ENCODE measurements at places on chromosomes 6 and 20. TPM values are rescaled to one million over a fixed set of nuclear protein-coding genes. Genes with fewer than 3 reads are reported as not detected.
A peak's percentile ranks its signal among the peaks of the same experiment; 100 is the strongest.

DNA sequence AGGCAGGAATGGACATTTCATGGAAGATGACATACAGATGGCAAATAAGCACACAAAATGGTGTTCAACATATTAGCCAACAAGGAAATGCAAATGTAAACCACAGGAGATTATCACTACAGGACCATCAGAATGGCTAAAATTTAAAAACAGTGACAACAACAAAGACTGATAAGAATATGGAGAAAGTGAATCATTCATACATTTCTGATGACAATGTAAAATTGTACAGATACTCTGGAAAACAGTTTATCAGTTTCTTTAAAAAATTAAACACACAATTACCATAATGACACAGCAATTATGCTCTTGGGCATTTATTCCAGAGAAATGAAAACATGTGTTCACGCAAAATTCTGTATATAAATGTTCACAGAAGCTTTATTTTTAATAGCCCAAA, 105.8 kb upstream of the RUNX2 start:
- no peak overlapping the region for H3K4me3 ChIP-seq
- DNase-seq, result no peak
- H3K4me1 ChIP-seq, result no peaks in the 10 kb centered on the region
- no peak overlapping the region for H3K27ac ChIP-seq
- no peaks in the 10 kb centered on the region for H3K36me3 ChIP-seq

DNA sequence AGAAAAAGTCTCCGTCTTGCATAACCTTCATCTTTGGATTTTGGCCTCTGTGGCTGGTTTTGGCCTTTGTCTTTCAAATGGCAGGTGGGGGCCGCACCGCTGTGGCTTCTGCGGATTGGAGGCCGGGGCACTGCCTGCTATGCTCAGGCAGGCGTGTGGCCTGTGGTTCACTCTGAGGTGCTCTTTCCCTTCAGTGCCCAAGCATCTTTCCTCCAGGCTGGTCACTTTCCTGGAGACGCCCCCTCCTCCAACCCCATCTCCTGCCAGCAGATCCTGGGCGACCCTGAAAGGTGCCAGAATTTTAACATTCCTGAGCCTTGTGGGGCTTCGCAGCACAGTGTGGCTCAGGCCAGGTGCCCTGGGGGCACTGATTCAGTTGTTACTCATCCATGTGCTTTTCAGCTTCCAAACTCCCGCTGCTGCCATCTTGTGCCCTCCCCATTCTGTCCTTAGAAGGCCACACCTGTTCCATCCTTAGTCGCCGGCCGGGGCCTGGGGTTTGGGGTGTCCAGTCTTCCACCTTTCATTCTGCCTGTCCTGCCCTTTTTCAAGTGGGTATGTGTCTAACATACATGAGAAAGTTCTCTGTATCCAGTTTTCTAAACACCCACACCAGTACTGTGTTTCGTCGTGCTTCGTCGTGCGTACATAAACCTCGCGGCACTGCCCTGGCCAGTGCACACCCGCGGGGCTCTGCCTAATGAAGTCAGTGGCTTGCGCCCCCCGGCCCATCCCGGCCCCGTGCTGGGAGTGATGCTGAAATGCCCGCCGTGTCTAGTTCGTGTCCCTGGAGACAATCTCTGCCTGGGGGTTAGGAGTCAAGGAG, 12.1 kb downstream of the SS18L1 start:
- no peaks in the 10 kb centered on the region for H3K4me1 ChIP-seq
- H3K27me3 ChIP-seq, result no peaks in the 10 kb centered on the region
- H3K27ac ChIP-seq, result no peak overlapping the region
- H3K4me3 ChIP-seq, result no peak overlapping the region

DNA sequence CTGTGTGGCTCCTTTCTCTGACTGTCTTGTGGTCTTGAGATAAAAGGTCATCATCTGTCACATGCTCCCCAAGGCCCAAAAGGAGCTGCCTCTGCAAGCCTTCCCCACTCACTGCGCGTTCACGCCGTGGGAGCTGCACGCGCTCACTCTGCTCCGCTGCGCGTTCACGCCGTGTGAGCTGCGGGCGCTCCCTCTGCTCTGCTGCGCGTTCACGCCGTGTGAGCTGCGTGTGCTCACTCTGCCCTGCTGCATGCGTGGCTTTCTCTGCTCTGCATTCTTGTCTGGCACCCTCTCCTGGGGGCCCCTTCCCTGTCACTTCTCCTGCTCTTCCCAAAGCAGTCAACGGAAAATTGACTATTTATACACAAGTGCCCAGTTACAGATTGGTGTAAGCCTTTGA, 42.5 kb downstream of the PSMB1 start:
- no peak overlapping the region for H3K27ac ChIP-seq
- no peak overlapping the region for H3K4me3 ChIP-seq
- H3K36me3 ChIP-seq, result no peaks in the 10 kb centered on the region
- H3K27me3 ChIP-seq, result no peaks in the 10 kb centered on the region

- H3K36me3 ChIP-seq, result peaks cover 69% of the 10 kb centered on the region
- H3K4me3 ChIP-seq, result no peak overlapping the region
- no peaks in the 10 kb centered on the region for H3K4me1 ChIP-seq
- no peak overlapping the region for H3K27ac ChIP-seq
- peak; percentile 33 for DNase-seq
Measured at GRCh38 chr20:38137441-38138037, 27.5 kb downstream of the TGM2 start.

The FHL5 gene
- 0.60 TPM for polyA plus RNA-seq

DNA sequence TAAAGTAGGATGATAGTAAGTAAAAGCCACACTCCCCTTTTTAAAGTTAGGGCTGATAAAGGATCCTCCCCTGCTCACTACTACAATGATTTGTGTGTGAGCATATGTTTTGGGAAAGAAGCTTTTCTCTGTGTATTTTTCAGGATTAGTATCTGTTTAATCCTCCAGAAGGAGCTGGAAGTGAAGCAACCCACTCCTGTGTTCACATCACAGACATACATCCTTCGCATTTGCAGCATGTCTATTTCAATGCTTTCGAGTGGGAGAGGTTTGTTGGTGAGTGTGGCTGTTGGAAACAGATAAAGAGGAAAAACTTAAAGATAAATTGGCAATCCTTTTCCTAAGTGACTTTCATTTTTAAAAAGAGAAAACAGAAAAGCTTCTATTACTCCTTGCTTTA, 31.6 kb upstream of the RGS17 start:
- no peak for DNase-seq
- no peak overlapping the region for H3K27ac ChIP-seq
- H3K36me3 ChIP-seq, result no peaks in the 10 kb centered on the region
- no peak overlapping the region for H3K4me3 ChIP-seq

DNA sequence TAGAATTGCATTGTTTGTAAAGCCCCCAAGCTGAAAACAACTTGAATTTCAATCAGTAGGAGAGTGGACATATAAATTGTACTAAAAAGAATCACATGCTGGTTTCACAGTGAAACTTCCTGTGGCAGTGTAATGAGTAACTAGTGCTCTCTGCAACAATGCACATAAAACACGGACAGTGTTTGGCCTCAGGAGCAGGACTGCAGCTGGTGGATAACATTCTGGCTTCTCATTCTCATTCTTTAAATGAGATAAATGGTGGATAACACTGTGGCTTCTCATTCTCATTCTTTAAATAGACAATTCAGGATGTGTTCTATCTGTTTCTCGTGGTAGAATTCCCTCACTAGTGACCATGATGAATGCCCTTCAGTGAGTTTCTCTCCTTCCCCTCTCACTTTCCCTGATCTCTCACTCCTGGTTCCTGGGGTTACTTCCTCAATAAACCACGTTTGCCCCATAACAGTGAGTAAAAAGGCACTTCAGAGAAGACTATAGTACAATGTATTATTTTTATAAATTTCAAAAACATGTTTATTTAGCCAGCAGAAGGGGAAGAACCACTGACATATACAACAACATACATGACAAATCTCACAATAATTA, 59.9 kb downstream of the SLC22A2 start:
- H3K36me3 ChIP-seq, result no peaks in the 10 kb centered on the region
- H3K27me3 ChIP-seq, result no peaks in the 10 kb centered on the region

- no peak overlapping the region for H3K27ac ChIP-seq
- peaks cover 3% of the 10 kb centered on the region for H3K4me1 ChIP-seq
- DNase-seq, result no peak
- no peak overlapping the region for H3K4me3 ChIP-seq
Measured at GRCh38 chr6:129069006-129069405, 186.1 kb downstream of the LAMA2 start.

GRCh38 chr20:2911200-2911599, 37.9 kb downstream of the PTPRA start:
- H3K4me3 ChIP-seq, result no peak overlapping the region
- DNase-seq, result no peak
- no peaks in the 10 kb centered on the region for H3K36me3 ChIP-seq
- H3K27ac ChIP-seq, result no peak overlapping the region

DNA sequence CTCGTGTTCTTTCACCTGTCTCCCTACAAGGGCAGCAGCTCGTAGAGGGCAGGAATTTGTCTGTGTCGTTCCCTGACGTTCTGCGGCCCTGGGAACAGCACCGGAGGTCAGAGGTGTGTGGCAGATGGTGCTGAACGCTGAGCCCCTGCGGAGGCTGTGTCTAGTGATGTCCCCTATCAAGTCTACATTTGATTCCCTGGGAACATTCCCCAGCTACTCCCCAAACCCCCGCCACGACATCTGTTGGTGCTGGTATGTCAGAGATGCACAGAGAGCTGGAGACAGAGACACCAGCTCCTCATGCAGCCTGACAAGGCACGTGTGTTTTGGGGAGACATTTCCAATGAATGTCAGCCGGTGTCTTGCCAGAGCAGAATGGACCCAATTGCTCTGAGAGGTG, 7.7 kb downstream of the PMEPA1 start:
- H3K27me3 ChIP-seq, result no peaks in the 10 kb centered on the region
- no peak for DNase-seq
- H3K36me3 ChIP-seq, result no peaks in the 10 kb centered on the region
- peaks cover 9% of the 10 kb centered on the region for H3K4me1 ChIP-seq
- no peak overlapping the region for H3K27ac ChIP-seq

The DDX39B gene
- polyA plus RNA-seq, result 153 TPM
